NCI-H2029 (cell line): ENCODE measurements at places on chromosomes 11 and 22.

DNA sequence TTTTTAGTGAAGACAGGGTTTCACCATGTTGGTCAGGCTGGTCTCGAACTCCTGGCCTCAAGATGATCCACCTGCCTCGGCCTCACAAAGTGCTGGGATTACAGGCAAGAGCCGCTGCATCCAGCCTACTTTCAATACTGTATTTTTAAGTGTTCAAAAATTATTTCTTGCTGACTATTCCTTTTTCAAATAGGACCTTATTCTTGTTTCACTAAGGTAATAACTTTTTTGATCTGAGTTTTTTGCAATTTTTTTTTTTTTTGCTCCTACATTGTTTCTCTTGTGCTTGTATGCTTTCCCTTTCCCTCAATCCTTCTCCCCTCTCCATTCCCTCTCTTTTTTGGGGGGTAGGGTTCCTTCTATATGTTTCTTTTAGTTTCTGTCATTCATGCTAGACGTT is 73.1 kb downstream of the FAM168A start:
- no peak for DNase-seq

DNA sequence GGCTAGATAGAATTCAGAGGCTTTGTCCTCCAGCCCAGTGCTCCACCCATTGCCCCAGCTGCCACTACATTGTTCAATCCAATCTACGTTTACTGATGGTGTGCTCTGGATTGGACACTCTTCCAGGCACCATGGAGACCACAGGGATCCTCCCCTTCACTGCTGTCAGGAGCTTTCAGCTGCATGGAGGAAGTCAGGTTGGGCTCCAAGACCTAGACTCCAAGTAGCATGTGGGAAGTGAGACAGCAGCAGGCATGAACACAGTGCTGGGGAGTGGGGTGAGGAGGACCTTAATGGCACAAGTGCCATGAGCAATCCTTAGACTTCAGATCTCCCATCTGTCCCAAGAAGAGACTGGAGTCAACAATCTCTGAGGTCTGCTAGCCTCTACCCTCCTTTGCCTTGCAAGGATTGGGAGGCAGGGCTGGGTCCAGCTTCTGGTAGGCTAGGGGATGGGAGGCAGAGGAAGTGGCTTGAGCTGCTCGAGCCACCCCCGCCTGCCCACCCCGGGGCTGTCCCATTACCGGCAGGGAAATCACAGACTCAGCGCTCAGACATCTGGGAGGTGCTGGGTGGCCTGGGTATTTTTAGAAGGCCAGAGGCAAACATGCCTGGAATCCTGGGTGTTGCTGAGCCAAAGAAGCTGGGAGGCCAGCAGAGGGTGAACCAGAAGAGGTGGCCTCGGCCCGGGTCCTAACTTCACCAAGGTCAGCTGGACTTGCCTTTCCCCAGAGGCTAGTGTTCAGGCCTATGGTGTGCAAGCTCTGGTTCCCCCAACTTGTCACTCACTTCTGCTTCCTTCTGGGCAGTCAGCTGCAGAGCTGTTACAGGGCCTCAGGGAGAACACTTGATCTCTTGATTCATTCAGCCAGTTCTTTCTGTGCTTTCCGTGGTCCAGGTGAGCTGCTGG is 15.2 kb upstream of the FCHSD2 start:
- no peak for DNase-seq

- DNase-seq: no peak
Observed at GRCh38 chr22:38461057-38461413, 6.0 kb upstream of the KCNJ4 start.

- no peak for DNase-seq
Observed at GRCh38 chr22:47446331-47446730, 683.9 kb downstream of the TBC1D22A start.

DNA sequence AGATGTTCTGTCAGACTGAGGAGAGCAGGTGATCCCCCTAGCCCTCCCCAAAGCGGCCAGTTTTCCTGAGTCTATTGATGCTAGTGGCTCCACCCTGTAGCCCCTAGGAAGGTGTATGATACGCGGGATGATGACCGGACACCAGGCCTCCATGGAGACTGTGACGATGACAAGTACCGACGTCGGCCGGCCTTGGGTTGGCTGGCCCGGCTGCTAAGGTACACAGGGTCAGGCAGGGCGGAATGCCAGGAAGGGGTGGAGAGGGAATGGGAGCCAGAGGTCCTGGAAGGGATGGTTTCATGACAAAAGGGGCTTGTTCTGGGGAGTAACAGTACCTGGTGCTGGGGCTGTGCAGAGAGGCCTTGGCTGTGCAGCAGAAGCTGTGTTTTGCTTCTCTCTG is 3.2 kb downstream of the ZFPL1 start:
- DNase-seq: no peak

DNA sequence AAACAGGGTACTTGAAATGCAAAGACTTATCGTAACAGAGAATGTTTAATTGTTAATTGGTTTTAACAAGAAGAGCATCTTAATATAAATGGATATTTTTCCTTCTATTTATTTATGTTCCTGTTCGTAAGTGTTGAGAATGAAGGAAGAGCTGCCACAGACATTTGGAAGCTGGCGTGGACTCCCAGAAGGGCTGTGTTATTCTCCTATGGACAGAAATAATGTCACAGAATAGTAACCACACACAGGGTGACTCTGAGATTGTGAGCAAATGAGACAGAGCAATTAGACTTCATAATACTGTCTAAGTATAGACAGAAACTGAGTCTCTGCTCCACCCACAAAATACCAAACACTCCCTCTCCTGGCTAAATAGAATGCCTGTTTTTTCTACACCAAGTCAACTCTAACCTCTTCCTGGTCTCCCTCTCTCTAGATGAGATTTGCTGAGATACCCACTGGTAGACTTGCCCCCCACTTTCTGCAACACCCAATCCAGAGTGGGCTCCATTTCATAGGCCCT is 6.1 kb downstream of the APOL3 start:
- no peak for DNase-seq

- no peak for DNase-seq
Observed at GRCh38 chr11:74714904-74715303, 16.3 kb downstream of the CHRDL2 start.
